ENCODE measurements at places on chromosomes 5 and 9.
A peak's percentile ranks its signal among the peaks of the same experiment; 100 is the strongest.

GRCh38 chr9:30982301-30982700 is 1402.1 kb upstream of the ACO1 start:
- H3K4me3 ChIP-seq = no peak overlapping the region
- H3K27me3 ChIP-seq = no peaks in the 10 kb centered on the region
- DNase-seq = no peak
- no peaks in the 10 kb centered on the region for H3K4me1 ChIP-seq
- no peaks in the 10 kb centered on the region for H3K36me3 ChIP-seq

DNA sequence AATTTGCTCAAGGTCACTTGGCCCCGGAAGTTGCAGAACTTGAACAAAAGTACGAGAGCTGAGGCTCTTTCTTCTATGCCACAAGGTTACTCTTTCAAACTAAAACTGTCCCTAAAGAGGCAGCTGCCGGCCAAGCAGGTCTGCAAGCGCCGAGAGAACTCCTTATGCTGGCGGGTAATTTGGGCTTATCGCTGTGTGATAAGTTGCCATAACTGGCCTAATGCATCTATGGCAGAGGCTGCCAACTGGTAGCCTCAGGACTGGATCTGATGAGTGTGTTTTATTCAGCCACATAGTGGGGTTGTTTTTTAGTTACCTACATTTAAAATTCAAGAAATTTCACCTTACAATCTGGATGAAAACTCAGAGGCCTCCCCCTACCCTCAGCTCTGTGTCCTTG is 68.1 kb upstream of the SPOCK1 start:
- peaks cover 3% of the 10 kb centered on the region for H3K27me3 ChIP-seq
- H3K27ac ChIP-seq = no peak overlapping the region
- no peak for DNase-seq
- no peaks in the 10 kb centered on the region for H3K36me3 ChIP-seq
- no peaks in the 10 kb centered on the region for H3K4me1 ChIP-seq

GRCh38 chr5:175655411-175655810 is 2.5 kb upstream of the HRH2 start:
- H3K27ac ChIP-seq = no peak overlapping the region
- H3K4me3 ChIP-seq = no peak overlapping the region
- no peak for DNase-seq
- H3K4me1 ChIP-seq = peaks cover 86% of the 10 kb centered on the region
- no peaks in the 10 kb centered on the region for H3K36me3 ChIP-seq

DNA sequence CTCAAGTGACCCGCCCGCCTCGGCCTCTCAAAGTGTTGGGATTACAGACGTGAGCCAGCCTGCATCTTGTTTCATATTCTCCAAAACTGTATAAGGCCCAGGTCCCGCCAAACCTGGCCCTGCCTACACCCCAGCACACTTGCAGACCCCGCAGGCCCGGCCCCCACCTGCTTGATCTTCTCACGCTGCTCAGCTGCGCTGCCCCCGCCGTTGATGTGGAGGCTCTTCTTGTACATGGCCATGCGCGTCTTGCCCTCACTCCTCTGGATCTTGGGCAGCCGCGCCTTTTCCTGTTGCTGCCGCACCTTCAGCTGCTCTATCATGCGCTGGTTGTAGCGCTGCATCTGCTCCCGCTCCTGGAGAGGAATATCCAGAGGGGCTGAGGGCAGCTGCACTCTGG is 49.0 kb upstream of the FBXW11 start:
- H3K27me3 ChIP-seq = no peaks in the 10 kb centered on the region
- no peak for DNase-seq
- no peaks in the 10 kb centered on the region for H3K4me1 ChIP-seq
- no peak overlapping the region for H3K4me3 ChIP-seq
- peaks cover 92% of the 10 kb centered on the region for H3K36me3 ChIP-seq

- no peaks in the 10 kb centered on the region for H3K36me3 ChIP-seq
- H3K4me1 ChIP-seq = no peaks in the 10 kb centered on the region
- H3K27ac ChIP-seq = no peak overlapping the region
Measured at GRCh38 chr5:128559300-128560297, 21.6 kb upstream of the FBN2 start.

- H3K27me3 ChIP-seq = no peaks in the 10 kb centered on the region
- H3K27ac ChIP-seq = no peak overlapping the region
- no peak overlapping the region for H3K4me3 ChIP-seq
- H3K36me3 ChIP-seq = peaks cover 59% of the 10 kb centered on the region
- no peak for DNase-seq
- H3K4me1 ChIP-seq = no peaks in the 10 kb centered on the region
Measured at GRCh38 chr5:43613370-43613769, 10.4 kb downstream of the NNT start.

DNA sequence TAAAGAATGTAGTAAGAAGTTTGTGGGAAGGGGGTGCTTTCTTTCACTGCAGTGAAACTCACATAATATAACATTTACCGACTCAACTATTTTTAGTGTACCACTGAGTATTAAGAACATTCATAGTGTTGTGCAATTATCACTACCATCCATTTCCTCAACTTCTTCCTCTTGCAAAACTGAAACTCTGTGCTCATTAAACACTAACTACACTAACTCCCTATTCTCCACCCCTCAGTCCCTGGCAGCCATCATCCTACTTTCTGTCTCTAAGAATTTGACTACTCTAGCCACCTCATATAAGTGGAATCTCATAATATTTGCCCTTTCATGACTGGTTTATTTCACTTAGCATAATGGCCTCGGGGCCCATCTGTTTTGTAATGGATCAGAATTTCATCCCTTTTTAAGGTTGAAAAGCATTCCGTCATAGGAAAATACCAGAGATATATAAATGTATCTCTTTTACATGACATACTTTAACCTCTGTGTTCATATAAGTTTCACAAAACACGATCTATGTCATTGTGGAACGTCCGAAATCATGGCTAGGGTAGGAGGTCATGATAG is 56.3 kb upstream of the DIRAS2 start:
- H3K4me3 ChIP-seq = no peak overlapping the region
- H3K4me1 ChIP-seq = no peaks in the 10 kb centered on the region
- no peak overlapping the region for H3K27ac ChIP-seq
- no peaks in the 10 kb centered on the region for H3K27me3 ChIP-seq
- DNase-seq = no peak
- H3K36me3 ChIP-seq = no peaks in the 10 kb centered on the region

GRCh38 chr9:114007991-114008666 is 70.0 kb downstream of the AMBP start:
- H3K27ac ChIP-seq = no peak overlapping the region
- no peaks in the 10 kb centered on the region for H3K27me3 ChIP-seq
- H3K36me3 ChIP-seq = no peaks in the 10 kb centered on the region
- DNase-seq = no peak

GRCh38 chr9:3906437-3907213 is 380.8 kb upstream of the RFX3 start:
- H3K4me3 ChIP-seq = no peak overlapping the region
- DNase-seq = no peak
- H3K36me3 ChIP-seq = no peaks in the 10 kb centered on the region

GRCh38 chr9:26656003-26656870 is 236.4 kb downstream of the CAAP1 start:
- DNase-seq = no peak
- H3K27ac ChIP-seq = no peak overlapping the region
- no peaks in the 10 kb centered on the region for H3K27me3 ChIP-seq
- no peaks in the 10 kb centered on the region for H3K36me3 ChIP-seq
- H3K4me3 ChIP-seq = no peak overlapping the region

DNA sequence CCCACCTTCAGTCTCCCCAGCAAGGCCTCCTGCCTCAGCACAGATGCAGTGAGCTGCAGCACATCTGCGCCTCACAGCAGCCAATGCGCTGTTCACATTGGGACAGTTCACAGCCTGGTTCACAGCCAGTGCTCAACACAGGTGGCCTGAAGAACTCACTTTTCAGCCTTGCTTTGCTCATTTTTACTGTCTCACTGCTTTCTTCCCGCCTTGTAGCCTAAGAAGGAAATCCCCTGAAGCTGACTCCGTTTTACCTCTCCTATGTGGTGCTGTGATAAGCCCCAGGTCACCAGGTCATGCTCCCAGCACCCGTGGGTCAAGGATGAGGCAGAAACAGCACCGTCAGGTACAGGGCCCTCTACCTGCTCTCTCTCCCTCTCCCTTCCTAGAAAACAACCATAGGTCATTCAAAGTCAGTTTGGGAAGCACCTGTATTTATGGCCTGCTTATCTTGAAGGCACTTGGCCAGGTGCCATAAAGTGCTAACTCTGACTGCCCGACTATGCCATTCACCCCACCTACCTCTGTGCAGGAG is 1.1 kb downstream of the GCNT4 start:
- peaks cover 79% of the 10 kb centered on the region for H3K4me1 ChIP-seq
- peak; percentile 57 for DNase-seq
- H3K27ac ChIP-seq = peak overlapping the region; percentile 88
- H3K4me3 ChIP-seq = peak overlapping the region; percentile 99
- no peaks in the 10 kb centered on the region for H3K27me3 ChIP-seq

DNA sequence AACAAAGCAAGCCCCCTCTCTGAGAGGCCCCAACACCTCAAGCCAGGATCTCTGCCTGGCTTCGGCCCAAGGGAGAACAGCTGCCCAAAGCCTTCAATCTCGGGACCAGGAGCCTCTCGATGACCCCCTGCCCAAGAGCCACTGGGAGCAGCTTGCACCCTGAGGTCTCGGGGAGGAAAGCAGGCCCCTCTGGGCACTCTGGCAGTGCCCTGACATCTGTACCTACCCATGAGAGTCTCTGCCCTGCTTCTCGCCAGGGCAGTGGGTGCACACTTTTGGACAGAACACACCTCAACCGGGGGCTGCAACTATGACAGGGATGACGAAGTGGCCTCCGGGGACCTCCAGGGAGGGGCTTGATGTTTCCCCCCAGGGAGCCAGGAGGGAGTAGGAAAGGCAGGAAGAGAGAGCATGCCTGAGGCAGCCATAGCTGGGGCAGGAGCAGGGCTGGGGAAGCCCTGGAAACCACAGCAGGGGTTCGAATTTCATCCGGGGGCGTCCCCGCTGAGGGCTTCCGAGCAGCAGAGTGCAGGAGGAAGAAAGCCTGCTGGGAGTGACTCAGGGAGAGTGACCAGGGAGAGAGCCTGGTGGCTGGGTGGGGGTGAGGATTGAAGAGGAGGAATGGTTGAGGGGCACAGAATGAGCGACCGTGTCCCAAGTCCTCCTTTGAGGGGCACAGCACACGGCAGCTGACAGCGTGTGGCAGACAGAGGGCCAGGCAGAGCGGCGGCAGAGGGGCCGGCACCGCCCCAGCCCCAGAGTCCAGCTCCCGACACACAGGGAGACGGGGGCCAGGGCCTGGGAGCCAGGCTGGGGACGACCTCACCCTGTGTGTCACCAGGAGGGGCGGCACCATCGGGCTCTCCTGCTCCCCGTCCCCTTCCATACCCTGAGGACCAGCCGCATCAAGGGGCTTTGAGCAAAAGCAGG is 1.8 kb downstream of the LPCAT1 start:
- no peaks in the 10 kb centered on the region for H3K27me3 ChIP-seq
- DNase-seq = no peak
- H3K27ac ChIP-seq = no peak overlapping the region
- peaks cover 14% of the 10 kb centered on the region for H3K36me3 ChIP-seq

- H3K27ac ChIP-seq = no peak overlapping the region
- H3K4me3 ChIP-seq = no peak overlapping the region
- H3K36me3 ChIP-seq = no peaks in the 10 kb centered on the region
- H3K4me1 ChIP-seq = no peaks in the 10 kb centered on the region
- no peaks in the 10 kb centered on the region for H3K27me3 ChIP-seq
- DNase-seq = no peak
Measured at GRCh38 chr5:16963821-16964220, 27.7 kb upstream of the MYO10 start.

DNA sequence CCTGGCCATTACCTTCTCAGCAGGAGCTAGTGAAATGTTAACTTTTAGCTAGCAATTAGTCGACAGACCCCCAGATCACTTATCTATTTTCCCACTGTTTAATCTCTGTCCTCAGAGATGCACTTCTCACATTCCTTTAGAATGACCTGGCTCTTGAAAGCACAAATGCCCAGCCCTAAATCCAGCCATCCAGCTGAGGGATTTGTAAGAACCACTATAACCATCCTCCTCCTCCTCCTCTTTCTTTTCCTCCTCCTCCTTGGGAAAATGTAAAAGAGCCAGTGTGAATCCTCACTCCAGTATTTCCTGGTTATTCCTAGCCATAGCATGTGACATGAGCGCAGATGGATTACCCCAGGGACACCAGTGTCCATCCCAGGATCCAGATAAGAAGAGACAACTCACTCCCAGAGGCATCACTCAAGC is 124.3 kb downstream of the ENC1 start:
- no peak overlapping the region for H3K27ac ChIP-seq
- H3K27me3 ChIP-seq = peaks cover 7% of the 10 kb centered on the region
- no peak for DNase-seq
- H3K36me3 ChIP-seq = no peaks in the 10 kb centered on the region
- no peaks in the 10 kb centered on the region for H3K4me1 ChIP-seq
- H3K4me3 ChIP-seq = no peak overlapping the region

DNA sequence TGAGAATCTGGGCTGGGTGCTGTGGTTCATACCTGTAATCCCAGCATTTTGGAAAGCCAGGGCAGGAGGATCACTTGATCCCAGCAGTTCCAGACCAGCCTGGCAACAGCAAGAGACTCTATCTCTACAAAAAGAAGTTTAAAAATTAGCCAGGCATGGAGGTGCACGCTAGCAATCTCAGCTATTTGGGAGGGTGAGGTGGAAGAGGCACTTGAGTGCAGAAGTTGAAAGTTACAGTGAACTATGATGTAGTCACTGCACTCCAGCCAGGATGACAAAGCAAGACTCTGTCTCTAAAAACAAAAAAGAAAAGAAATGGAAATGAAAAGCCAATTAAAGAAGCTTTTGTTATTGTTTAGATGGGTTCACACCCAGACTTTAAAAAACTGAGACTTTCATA is 131.6 kb upstream of the RASA1 start:
- no peak for DNase-seq
- no peak overlapping the region for H3K4me3 ChIP-seq
- no peaks in the 10 kb centered on the region for H3K36me3 ChIP-seq
- no peaks in the 10 kb centered on the region for H3K27me3 ChIP-seq
- no peaks in the 10 kb centered on the region for H3K4me1 ChIP-seq
- no peak overlapping the region for H3K27ac ChIP-seq

GRCh38 chr5:126031989-126032716 is 391.1 kb upstream of the GRAMD2B start:
- no peaks in the 10 kb centered on the region for H3K4me1 ChIP-seq
- DNase-seq = no peak
- no peak overlapping the region for H3K27ac ChIP-seq
- no peaks in the 10 kb centered on the region for H3K27me3 ChIP-seq

DNA sequence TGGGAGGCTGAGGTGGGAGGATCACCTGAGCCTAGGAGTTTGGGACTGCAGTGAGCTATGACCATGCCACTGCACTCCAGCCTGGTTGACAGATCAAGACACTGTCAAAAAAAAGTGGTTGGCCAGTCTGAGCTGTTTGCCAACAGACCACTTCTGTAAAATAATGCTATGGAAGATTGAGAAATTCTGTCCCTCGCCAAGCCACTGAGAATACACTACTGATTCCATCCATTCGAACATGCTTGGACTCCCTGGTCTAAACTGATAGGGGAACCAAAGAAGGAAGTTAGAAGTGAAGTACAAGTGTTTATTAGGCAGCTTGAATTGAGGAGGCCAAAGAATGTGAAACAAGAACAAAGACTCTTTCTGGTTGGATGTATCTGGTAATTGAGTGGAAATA is 27.2 kb downstream of the ENC1 start:
- DNase-seq = no peak
- no peaks in the 10 kb centered on the region for H3K4me1 ChIP-seq
- peaks cover 8% of the 10 kb centered on the region for H3K27me3 ChIP-seq
- H3K4me3 ChIP-seq = no peak overlapping the region
- H3K36me3 ChIP-seq = no peaks in the 10 kb centered on the region

GRCh38 chr9:34363619-34364351 is 12.9 kb downstream of the MYORG start:
- no peaks in the 10 kb centered on the region for H3K4me1 ChIP-seq
- no peak for DNase-seq
- no peak overlapping the region for H3K27ac ChIP-seq
- H3K27me3 ChIP-seq = no peaks in the 10 kb centered on the region
- no peak overlapping the region for H3K4me3 ChIP-seq
- no peaks in the 10 kb centered on the region for H3K36me3 ChIP-seq
